ENCODE measurements at places on chromosomes 1 and 21. TPM values are rescaled to one million over a fixed set of nuclear protein-coding genes. Genes with fewer than 3 reads are reported as not detected.

DNA sequence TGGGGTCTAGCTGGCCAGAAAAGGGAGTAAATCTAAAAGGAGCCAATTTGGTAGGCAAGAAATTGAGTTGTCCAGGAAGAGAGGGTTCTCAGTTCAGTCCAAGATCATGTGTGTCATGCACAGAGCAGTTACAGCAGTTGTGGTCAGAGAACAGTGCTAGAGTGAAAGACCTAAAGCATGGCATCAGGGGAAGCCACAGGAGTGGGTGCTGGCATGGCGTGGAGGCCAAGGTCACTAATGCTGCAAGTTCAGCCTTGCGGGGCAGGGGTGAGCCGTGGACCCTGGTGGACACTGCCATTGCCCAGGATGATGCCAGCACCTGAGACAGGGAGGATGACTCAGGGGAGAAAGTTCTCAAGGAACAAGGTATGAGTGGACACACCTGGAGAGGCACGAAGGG is 16.6 kb upstream of the TMEM125 start:
- DNase-seq: no peak

DNA sequence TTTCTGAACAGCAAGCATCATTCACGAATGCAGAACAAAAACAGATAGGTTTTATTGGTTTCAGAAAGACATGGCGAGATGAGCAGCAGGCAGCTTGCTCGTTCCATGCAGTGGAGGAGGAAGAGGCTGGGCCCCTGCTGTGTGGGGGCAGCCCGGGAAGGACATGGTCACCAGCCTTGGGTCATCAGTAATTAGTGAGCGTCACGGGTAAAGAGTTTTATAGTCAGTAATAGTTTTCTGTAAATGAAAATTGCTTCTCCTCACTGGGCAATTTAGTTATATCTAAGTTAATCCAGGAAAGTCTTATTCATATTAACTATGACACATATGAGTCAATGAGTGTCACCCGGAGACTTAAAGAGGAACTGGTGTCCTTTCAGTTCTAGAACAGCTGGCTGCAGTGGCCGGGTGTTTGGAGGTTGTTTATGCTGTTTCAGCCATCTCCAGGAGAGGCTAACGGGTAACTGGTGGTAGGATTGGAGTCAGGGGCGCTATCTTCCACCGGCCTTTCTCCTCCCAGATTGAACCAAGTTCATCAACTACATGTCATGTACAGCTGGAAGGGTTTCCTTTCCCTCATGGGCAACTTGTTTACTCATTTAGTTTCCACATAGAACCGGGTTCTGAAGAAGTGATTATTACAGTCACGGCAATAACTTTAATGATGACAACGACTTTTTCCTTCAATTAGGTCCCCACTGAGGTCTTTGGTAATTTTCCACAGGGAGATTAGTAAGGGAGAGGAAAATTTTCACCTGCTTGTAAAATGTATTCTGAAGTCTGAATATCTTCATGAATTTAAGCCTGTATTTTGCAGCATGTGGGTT is 34.6 kb upstream of the SLC45A1 start:
- DNase-seq: peak; percentile 52

DNA sequence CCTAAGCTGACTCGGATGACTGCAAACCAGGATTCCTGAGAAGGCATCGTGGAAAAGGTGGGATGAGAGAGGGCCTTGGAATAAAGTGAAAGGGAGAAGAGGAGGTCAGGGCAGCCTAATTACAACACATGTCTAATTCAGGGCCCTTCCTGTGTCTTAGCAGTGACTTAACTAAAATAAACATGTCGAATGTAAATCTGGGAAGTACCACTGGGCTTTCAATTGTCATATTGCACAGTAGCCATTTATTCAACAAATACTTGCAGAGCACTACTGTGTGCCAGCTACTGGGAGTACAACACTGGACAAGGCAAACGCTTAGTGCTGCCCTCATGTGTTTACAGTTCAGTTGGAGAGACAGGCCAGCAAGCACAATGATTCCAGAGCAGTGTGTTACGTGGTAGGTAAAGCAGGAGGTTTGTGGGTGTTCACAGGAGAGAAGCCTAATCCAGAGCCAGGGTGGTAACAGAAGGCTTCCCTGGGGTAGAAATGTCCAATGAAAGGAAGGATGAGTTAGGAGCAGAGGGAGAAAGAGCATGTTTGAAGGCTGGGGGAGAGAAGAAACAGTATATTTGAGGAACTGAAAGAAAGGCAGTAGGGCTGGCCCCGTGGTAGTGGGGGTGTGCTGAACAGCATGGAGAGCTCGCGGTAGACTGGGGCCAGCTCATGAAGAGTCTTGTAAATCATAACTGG is 38.0 kb upstream of the RASAL2 start:
- peak; percentile 38 for DNase-seq

- no peak for DNase-seq
Observed at GRCh38 chr1:163203561-163203960, 845 bp upstream of the RGS5 start.

DNA sequence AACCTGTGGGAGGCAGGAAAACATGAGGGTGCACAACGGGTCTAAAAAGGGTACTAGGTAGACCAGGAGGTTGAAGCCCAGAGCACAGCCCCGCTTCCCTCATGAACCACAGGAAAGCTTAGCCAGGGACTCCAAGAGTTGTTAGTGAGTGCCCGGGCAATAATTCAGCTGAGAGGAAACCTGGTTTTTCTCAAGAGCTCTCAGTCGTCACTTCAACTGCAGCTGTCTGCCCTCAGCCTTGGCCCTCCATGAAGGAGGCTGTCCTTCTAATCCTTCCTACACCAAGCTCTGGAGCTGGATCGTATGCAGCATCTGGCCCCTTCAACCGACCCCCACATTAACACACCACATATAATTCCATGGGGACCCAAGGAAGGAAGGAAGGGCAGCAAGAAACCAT is 77.0 kb upstream of the BACE2 start:
- no peak for DNase-seq

GRCh38 chr21:44057960-44058651 is 46.0 kb downstream of the TRAPPC10 start:
- no peak for DNase-seq

GRCh38 chr1:66436378-66437135 is 97.4 kb upstream of the SGIP1 start:
- no peak for DNase-seq

The PLA2G2D gene
- 0.08 TPM for polyA plus RNA-seq

The FAM167B gene
- 0.13 TPM for polyA plus RNA-seq

DNA sequence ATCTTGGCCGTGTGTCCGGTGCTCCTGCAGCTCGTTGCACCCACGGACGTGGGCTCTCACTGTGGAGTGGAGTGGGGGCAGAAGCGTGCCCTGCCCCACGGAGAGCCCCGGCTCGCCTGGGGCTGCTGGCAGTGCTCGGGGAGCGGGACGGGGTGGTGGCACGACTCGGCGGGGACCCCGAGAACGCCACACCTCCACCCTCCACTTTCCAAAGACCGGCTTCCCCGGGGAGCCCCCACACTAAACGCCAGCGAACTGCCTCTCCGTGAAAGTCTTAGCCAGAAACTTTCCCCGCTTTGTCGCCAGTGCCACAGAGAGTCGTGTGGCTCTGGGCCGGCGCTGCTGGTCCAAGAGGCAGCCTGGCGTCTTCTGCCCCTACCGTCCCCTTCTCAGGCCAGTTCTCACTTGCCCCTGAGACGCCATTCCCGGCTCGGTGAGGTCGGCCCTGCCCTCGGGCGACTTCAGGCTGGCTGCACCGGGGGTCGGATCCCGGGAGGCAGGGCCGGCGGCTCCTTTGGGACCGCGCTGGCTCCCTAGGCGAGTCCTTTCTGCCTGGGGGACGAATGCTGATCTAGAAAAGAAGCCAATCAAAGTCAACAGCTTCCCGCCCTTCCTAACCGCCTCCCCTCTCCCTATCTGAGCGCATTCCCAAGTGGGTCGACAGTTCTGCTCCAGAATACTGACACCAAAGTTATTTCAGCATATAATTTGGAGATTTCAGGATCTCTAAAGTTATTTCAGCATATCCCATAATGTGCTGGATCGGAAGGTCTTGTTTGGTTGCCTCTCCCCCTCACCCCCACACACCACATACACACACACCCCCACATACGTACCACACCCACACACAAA is 2.6 kb upstream of the SAMD13 start:
- peak; percentile 32 for DNase-seq

- no peak for DNase-seq
Observed at GRCh38 chr1:71046891-71047634, 553 bp downstream of the PTGER3 start.

DNA sequence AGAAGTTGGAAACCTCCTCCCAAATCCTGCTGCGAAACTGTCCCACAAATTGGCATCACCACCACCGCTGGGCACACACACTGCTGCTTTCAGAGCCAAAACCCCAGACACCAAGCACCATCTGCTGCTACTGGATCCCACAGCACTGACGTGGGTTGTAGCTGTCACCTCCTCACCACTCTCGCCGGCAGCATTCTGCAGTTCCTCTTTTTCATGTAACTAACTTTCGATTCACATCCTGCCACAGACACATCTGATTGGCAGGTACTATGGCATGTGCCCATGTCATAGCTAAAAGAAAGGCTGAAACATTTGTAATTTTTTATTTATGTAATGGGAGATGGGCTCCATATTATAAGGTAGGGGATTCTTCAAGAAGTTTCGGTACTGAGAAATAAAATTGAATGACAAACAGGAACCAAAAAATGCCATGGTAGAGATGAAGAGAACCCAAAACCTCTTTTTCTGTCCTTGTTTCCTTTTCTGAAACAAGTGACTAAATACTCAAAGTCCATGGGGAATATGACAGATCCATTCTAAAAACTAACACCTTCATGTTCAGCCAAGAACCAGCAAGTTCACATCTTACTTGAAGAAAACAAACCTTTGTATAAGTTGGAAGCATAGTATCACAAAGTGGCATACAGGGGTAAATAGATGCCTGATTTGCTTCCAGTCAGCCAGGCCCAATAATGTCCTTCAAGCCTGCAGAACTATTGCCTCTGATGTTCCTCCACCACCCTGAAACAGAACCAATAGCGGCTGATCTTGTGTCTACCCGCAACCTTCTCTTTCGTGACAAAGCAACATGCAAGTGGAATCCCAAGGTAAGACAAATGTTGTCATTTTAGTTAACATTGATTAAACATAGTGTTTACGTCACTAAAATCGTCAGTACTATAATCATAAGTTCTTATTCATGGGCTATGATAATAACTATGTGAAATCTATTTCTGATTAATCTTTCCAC is 26.6 kb upstream of the RGS13 start:
- peak; percentile 84 for DNase-seq

The RNU1-1 gene
- not detected for polyA plus RNA-seq

DNA sequence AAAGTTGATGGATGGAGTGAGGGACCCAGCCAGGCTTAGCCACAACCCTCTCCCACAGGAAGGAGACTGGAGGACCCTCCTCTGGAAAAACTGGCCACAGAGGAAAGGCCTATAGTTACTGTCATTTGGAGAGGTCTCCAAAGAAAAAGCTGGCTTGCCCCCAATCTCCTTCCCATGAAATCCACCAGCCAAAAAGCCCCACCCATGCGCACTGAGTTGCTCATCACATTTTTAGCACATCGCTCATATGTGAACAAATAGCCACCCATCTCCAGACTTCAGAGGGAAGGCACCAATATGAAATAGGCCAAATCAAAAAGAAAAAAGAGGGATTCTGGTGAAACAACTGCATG is 36.9 kb upstream of the QSOX1 start:
- no peak for DNase-seq

Data from CD14-positive monocyte (primary cell).